ENCODE measurements at places on chromosomes 6 and 20. TPM values are rescaled to one million over a fixed set of nuclear protein-coding genes. Genes with fewer than 3 reads are reported as not detected.

- H3K36me3 ChIP-seq, result no peaks in the 10 kb centered on the region
- no peak for DNase-seq
- no peak overlapping the region for H3K27ac ChIP-seq
- no peaks in the 10 kb centered on the region for H3K4me1 ChIP-seq
- H3K27me3 ChIP-seq, result no peaks in the 10 kb centered on the region
These were observed 810 bp downstream of the LAMP5 start for GRCh38 chr20:9515214-9515585.

The MPIG6B gene
- not detected for polyA plus RNA-seq

The SIRPG gene
- 211 TPM for polyA plus RNA-seq

The PLA2G7 gene
- not detected for polyA plus RNA-seq
